ENCODE measurements at places on chromosomes 11 and 22.

DNA sequence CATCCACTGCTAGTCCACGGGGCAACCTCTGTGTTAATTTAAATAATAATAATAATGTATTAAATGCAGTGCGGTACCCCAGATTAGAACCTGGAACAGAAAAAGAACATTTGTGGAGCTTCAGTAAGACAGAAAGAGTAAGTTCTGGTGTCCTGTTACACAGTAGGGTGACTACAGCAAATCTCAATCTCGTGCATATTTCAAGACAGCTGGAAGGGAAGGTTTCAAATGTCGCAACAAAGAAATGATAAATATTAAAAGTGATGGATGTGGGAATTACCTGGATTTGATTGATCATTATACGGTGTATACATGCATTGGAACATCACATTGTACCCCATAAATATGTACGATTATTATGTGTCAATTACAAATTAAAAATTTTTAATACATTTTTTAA lies 1.7 kb upstream of the RAC2 start:
- no peak for DNase-seq

- no peak for DNase-seq
These were observed at the start of gene NR1H3 for GRCh38 chr11:47257517-47258316. NR1H3 (plus strand) TSS chr11:47257996; CDS start chr11:47259217, 1,221 bp downstream.

DNA sequence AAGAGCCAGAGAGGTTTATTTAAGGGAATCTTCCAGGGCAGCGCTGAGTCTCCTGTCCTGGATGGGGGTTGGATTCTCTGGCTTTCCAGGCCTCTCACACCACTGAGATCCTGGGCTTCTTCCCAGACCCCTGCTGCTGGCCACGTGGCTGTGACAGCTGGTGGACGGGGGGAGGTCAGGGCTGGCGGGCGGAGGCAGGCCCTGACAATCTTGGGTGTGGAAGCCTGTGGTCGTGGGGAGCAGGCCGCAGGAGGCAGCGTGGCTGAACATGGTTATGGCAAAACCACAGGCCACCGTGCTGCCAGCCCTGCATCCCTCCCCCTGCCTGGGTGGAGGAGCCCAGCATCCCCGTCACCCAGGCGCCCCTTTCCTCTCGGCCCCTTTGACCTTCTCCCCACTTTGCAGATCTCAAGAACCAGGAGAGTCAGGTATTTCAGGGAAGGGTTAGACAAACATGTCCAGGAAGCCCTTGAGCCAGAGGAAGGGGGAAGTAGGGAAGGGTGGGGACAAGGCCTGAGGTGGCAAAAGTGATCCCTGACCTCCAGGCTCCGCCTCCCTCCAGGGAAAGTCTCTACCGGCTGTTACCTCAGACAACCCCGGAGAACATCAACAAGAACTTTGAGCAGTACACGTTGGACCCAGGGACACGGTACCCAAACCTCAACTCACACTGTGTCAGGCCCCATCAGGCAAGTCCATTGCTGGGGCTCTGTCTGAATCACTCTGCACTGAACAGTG lies 111.8 kb downstream of the MICAL2 start:
- DNase-seq, result peak; percentile 28

DNA sequence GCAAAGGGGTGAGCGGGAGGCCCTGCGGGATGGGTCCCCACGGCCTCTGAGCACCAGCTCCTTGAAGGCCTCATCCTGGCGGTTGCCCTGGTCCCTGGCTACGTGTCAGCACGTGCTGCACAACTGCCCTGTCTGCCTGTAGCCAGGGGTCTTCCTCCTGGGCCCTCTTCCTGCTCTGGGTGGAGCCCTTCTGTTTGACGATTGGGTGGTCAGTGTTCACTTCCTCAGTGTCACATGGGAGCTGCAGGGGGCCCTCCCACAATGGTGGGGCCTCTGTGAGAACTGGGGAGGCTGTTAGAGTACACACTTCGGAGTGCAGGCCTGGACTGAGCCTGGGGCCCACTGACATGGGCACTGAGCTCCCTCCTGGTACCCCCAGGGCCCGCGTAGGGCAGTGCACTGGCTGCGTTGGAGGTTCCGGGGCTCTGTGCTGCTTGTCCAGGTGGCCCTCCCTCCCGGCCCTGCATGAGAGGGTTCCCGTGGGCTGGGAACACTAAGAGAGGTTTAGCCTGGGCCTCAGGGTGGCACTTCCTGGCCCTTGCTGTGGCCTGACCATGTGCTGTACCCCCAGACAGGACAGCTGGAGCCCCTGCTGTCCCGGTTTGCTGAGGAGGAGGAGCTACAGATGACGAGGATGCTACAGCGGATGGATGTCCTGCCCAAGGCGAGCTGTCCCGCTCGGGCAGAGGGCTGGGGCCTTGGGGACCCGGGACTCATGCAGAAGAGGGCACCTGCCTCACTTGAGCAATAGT lies 13.8 kb downstream of the DGCR6L start:
- DNase-seq, result no peak

DNA sequence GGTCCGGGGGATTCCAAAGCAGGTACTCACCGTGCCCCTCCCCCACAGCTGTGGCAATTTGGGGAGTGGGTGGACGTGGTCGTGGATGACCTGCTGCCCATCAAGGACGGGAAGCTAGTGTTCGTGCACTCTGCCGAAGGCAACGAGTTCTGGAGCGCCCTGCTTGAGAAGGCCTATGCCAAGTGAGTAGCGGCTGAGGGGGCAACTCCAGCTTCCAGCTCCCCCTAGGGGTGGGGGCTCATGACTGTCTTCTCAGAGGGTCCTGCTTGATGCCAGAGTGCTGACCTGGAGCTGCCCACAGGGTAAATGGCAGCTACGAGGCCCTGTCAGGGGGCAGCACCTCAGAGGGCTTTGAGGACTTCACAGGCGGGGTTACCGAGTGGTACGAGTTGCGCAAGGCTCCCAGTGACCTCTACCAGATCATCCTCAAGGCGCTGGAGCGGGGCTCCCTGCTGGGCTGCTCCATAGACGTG lies 4.2 kb downstream of the CAPN1 start:
- DNase-seq, result no peak

DNA sequence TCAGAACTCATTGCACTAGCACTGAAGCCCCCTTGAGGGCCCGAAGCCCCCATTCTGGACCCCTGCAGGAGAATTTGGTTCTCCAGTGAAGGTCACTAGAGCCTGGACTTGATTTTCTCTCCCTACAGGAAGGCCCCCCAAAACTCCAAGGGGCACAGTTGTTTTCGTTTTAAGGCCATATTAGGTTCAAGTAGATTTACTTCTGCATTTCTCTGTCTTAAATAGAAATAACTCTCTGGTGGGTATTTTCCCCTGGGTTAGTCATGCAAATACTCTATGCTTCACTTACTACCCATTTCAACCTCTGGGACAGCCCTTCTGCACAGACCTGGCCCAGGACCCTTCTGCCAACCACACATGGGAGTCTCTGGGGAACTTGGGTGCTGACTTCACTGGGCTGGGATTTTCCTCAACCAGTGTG lies 41.6 kb downstream of the WEE1 start:
- no peak for DNase-seq

GRCh38 chr11:109019342-109019936 lies 354.6 kb downstream of the DDX10 start:
- no peak for DNase-seq

- DNase-seq, result peak; percentile 26
These were observed 43.0 kb upstream of the WT1 start for GRCh38 chr11:32478277-32478731.

- no peak for DNase-seq
These were observed 40.4 kb downstream of the ETS1 start for GRCh38 chr11:128546916-128547315.

GRCh38 chr11:129374081-129374992 lies 1.3 kb upstream of the BARX2 start:
- DNase-seq, result no peak

GRCh38 chr22:47837703-47838102 lies 1075.3 kb downstream of the TBC1D22A start:
- peak; percentile 9 for DNase-seq

GRCh38 chr22:37082251-37082873 lies 27.2 kb downstream of the TMPRSS6 start:
- no peak for DNase-seq

DNA sequence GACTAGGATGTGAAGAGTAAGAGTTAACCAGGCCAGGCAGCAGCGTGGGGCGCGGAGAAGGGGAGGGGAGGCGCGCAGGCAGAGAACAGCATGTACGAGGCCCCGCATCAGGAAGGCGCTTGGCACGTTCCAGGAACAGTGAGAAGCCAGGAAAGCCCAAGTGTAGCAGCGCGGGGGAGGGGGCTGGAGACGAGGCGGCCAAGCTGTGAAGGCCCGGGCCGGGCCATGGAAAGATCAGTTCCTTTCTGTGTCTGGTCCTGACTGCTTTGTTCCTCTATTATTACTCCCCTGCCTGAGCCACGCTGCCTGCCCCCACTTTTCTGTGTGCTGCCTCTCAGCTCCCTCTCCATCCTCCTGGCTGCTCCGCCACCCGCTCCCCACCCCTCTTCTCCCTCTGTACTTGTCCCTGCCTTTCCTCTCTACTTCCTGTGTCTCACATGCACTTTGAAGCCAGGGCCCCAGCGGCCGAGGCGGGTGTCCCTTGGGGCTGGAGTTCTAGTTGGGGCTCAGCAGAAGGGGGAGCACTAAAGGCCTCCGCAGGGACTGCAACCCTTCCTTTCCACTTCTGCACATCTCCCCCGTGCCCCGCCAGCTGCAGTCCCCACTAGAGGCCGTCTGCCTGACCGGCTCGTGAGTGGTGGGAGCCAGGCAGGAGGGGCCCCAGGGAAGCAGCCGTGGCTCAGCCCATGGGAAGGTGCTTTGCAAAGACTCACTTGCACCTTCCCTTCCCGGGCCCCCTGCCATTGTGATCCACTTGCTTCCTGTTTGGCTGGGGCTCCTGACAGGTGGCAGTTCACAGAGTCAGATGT lies 63.7 kb downstream of the PRDM11 start:
- DNase-seq, result no peak

GRCh38 chr11:15048616-15049015 lies 24.8 kb upstream of the CALCB start:
- DNase-seq, result no peak

GRCh38 chr22:32378707-32379272 lies 21.1 kb downstream of the RFPL3 start:
- DNase-seq, result no peak

DNA sequence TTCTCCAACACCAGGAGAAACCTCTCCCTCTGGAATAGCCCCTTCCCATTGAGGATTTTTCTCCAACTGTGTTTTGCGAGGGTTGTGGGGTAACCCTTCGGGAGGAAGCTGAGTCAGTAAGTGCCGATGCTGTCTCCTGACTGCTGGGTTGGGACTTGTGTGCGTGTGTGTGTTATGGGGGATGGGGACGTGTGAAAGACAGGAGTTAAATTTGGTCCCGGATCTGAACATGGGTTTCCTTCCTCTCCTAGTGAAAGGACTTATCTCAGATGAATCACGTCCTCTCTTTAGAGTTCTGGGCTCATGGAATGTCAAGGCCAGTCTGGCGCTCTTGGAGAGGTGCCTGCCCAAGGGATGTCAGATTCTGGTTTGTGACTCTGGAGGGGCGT lies 33.3 kb downstream of the KIAA1671 start:
- no peak for DNase-seq

DNA sequence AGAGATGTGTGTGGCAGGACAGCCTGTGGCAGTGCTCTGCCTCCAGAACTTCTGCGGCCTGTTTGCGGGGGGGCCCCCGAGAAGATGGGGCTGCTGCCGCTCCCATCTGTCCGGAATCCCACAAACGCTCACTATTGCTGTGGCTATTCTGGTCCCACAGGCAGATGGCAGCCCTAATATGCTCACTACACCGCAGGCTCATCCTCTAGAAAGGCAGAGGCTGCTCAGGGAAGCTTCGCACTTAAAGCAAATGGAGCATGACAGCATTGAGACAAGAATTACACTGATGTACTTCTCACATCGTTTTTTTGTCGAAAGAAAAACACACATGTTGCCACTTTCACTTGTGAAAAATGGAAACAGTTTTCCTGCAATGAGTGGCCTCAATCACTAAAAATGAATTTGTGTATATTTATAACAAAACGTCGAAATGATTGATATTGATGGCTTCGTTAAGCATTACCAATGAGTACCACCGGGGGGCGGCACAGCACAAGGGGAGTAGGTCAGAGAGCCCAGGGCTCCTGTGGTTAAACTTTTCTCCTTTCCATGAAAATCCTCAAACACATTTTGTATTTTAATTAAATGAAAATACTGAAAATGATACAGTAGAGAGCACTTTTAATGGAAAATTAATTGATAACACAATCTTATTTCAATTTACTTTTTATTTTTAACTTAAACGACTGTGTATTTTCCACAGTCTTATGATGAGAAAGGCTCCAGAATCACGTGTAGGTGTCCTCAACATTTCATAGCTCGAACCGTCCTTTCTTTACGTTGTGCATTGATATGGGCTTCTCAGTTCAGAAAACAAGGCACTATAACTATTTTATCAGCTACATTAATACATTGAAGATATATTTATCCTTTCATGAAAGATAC lies 69.1 kb downstream of the CTTN start:
- no peak for DNase-seq

- no peak for DNase-seq
These were observed 82.7 kb downstream of the GGT1 start for GRCh38 chr22:24685531-24686190.

DNA sequence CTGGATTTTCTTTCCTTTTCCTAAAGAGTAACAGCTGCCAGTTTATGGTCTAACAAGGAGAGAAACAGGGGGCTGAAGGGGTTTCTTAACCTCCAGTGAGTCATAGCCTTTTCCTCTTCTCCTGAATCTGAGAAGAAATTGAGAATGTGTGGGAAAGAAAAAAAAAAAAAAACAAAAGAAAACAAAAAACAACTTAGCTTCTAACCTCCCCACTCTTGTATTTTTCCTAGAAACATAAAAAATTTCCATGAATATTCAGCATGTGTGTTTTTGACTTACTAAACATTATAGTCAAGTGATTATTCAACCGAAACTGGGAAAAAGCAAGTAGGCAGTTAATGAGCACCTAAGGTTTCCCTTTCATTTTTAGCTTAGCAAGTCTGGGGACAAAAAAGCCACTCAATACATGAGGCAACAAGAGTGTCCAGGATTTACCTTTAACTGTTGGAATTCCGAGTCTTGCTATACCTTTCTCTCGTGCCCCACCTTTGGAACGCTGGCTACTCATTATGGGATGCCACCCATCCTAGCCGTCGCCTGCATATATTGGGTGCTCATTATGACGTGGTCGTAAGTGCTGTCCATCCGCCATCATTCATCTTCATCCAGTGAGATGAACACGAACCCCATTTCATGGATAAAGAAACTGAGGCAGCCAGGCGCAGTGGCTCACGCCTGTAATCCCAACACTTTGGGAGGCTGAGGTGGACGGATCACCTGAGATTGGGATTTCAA lies 2.4 kb downstream of the ASPHD2 start:
- DNase-seq, result no peak

DNA sequence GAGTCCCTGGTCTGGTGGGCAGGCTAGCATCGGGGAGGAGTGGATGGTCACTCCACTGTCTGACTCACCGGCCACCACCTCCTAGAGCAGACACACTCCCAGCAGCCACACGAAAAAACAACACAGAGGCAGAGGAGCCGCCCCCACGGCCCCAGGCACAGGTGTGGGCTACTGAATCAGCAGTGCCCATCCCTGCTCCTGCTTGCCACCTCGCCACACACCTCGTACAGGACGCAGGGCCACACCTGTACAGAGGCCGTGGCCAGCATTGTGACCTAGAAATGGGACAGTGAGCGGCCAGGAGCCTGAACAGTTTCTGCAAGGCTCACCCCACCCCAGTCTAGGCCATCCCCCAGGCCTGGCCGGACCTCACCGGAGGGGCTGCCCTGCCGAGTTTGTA lies 14.0 kb downstream of the TRIM29 start:
- DNase-seq, result no peak

GRCh38 chr11:34812905-34813576 lies 103.1 kb downstream of the APIP start:
- DNase-seq, result no peak
